ENCODE measurements at places on chromosomes 7 and 10.

DNA sequence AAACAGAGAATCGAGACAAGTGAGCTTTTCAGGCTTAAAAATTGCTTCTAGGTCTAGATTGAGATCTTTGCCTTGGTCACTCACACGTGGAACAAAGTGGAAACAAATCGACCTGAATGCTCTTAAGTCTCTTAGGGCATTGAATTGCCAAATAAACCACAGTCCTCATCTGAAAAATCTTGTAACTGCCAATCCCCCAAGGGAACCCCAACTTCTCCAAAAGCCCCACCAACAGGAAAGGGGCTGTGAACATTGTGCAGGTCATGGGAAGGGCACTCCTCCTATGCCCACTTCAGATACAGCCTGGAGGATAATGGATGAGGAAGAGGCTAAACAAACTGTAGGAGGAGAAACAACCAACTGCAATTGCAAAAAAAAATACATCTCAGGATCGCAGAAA, 91.3 kb downstream of the DGKI start:
- DNase-seq, result no peak

DNA sequence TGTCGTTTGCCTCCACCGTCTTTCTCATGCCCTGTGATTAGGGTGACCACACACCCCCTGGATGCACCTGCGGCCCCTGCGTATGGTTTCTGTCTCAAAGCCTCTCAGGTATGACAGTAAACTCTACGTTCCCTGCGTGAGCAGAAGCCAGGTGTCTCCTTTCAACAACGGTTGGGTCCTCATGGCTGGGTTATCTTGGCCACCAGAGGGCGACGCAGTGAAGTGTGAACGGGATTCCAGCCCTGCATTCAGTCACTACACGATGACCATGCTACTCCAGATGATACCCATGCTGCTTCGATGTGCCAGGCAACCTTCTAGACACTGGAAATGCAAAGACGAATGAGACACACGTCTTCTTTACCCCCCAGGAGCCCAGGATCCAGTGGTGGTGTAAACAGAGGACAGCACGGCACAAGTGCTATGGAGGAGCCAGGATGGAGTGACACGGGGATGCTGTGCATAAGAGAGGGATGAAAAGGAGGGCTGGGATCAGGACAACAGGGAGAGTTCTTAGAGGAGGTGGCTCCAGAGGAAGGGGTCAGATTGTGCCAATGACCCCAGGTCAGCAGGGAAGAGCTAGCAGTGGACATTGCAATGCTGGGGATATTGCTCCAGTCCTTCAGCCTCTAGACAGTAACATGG, 228.1 kb upstream of the PFKP start:
- peak; percentile 53 for DNase-seq

GRCh38 chr7:27970350-27970749, 210.2 kb downstream of the JAZF1 start:
- DNase-seq, result no peak

DNA sequence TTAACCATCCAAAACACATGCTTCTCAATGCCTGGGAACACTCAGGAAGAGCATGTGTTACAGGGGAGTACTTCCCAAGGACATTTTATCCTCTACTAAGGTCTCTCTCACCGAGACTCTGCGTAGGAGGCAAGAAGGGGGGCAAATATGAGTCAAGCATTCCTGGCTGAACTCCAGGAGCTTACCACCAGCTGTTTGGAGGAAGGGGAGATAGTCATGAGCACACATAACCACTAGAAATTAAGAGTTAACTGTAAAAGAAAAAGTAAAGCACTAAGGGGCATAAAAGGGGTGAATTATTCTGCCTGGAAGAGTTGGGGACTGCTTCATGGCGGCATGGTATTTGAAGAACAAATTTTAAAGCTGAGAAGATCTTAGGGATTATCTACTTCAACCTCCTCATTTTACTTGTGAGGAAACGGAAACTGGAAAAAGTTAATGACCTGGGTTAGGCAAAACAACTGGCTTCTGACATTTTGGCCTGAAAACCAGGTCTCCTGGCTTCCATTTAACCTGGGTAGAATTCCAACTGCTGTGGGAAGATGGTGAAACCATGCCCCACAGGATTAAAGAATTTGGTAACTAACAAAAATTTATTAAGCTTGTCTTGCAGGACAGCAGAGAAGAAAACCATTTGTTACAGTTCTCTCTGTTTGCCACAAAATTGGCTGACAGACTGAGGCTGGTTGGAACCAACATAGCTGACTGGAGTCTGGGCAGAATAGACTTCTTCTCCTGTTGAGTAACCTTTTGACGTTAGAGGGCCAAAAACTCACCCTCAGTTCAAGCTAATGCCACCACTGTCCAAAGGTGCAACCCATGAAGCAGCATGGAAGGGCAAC, 85.5 kb downstream of the SLC25A13 start:
- peak; percentile 74 for DNase-seq

DNA sequence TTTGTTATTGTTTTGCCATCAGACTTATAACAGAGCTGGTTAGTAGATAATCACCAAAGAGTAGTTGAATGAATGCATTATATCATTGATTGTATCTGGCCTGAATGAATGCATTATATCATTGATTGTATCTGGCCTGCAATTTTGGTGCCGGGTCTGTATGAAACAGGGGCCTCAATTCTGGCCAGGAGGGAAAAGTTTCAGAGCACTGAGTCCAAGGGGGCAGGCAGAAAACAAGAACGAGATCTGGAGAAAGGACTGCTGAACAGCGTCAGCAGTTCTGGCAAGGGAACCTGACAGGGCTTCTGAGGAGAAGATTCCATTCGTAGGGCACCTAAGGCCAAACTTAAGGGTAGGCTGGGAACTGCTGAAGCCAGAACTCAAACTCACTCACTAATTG, 128.0 kb downstream of the SEMA3C start:
- peak; percentile 33 for DNase-seq

DNA sequence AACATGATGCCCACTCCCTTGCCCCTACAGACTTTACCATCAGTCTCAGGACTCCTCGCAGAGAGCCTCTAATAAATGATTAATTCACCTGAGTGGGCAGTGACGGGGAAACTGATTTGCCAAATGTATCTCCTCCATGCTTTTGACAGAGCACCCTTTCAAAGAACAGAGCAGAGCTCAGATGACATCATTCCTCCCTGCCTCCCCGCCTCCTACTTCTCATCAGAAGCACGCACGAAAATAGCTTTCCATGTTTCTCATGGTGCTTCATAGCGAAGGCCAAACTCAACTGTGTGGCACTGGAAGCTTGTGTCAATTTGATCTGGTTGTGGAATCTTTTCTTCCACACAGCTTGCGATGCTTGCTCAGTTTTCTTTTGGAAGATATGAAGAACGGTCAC, 442.5 kb downstream of the RPS24 start:
- DNase-seq, result no peak

- DNase-seq, result no peak
These were observed 83.3 kb upstream of the KLF6 start for GRCh38 chr10:3868271-3868664.

DNA sequence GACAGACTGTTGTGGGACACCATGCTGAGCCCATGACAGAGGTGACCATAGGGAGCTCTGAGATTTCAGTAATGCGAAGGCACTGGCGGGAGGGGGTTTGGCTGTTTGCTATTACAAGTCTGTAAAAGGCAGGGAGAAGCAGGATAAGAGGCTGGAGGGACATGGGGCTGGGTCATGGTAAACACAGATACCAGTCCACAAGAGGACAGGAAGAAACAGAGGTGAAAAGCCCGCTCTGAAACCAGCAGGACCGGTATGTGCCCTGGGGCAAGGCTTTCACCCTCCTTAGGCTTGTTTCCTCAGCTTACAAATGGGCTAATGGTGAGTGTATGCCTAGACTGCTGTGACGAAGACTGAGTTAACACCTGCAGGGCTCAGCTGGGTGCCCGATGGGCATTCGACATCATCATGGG, 34.1 kb downstream of the ANXA11 start:
- peak; percentile 11 for DNase-seq

- no peak for DNase-seq
These were observed 4.6 kb downstream of the GNAI1 start for GRCh38 chr7:80139236-80139635.

DNA sequence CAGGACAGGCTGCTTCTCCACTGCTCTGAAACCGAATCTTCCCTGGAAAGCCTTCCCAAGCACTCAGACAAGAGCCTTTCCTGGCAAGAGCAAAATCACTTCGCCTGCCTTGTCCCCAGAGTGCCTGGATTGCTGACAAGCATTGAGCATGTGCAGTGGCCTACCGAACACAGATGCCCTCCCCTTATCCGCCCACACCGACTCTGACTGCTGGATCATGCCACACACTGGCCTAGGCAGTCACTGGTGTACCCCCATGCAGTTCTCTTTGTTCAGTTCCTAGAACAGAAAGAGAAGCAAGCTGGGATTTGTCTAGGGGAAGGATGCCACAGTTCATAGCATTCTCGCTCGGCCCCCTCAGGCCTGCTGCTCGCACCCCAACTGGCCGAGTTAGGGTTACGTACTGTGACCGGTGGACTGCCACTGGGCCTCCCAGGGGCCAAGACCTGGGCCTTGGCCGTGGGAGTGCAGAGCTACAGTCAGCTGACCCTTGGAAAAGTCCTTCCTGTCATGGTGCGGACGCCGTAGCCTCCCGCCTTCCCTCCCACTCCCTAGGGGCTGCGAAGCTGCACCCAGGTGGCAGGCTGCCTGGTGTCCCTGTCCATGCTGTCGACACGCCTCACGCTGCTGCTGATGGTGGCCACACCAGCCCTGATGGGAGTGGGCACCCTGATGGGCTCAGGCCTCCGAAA, 6.9 kb downstream of the ABCB8 start:
- no peak for DNase-seq

- no peak for DNase-seq
These were observed 260.9 kb downstream of the ADARB2 start for GRCh38 chr10:1476455-1476803.

- no peak for DNase-seq
These were observed 462.0 kb downstream of the GRM8 start for GRCh38 chr7:126790763-126791162.

DNA sequence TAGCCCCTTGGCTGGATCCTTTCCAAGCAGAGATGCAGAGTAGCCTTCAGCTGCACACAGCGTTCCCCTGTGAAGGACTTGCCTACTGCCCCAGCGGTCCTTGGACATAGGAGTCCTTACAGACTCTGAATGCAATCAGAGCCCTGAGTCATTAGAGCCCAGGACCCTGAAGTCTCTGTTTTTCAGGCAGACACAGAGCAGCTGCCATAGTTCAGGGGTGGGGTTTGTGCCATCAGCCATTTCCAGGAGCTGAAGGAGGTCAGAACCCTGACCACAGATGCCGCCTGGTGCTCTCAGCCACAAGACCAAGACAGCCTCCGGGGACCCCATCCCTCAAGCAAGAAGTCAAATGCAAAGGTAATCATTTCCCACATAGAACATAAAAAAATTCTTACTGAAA, 32.8 kb upstream of the WDFY4 start:
- no peak for DNase-seq

DNA sequence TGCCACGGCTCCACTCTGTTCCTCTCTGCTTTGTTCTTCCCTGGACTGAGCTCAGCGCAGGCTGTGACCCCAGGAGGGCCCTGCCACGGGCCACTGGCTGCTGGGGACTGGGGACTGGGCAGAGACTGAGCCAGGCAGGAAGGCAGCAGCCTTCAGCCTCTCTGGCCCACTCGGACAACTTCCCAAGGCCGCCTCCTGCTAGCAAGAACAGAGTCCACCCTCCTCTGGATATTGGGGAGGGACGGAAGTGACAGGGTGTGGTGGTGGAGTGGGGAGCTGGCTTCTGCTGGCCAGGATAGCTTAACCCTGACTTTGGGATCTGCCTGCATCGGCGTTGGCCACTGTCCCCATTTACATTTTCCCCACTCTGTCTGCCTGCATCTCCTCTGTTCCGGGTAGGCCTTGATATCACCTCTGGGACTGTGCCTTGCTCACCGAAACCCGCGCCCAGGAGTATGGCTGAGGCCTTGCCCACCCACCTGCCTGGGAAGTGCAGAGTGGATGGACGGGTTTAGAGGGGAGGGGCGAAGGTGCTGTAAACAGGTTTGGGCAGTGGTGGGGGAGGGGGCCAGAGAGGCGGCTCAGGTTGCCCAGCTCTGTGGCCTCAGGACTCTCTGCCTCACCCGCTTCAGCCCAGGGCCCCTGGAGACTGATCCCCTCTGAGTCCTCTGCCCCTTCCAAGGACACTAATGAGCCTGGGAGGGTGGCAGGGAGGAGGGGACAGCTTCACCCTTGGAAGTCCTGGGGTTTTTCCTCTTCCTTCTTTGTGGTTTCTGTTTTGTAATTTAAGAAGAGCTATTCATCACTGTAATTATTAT, 1.2 kb downstream of the CLDN4 start:
- DNase-seq, result no peak

GRCh38 chr10:101273330-101273729, 44.1 kb upstream of the LBX1 start:
- DNase-seq, result no peak

GRCh38 chr7:46282155-46282554, 361.1 kb upstream of the IGFBP3 start:
- no peak for DNase-seq

GRCh38 chr7:70372768-70373515, 759.0 kb upstream of the GALNT17 start:
- DNase-seq, result no peak

DNA sequence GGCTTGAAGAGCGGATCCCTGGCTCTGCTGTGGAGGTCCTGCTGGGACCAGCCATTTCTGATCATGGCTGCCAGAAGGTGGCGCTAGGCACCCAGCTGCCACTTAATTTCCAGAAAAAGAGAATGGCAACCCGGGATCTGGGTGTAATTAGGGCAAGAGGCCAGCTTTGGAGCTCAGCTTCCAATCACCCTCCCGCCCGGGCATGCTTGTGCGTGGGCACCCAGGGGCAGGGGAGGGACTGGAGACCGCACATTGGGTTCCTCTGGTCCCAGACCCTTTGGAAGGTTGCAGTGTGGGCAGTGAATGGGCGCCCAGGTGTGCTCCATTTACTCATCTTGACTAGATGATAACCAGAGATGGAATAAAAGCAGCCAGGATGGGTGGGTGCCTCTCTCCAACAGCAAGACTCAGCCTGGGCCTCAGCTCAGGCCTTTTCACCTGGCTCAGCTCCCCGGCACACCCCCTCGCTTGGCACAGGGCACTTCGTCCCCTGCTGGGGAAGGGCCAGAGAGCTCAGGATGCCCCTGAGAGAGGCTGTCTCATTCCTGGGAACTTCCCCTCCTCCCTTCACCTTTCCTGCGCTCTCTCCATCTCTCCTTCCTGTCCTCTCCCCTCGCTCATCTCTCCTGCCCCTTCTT, 14.7 kb downstream of the FAM241B start:
- DNase-seq, result peak; percentile 59

- peak; percentile 53 for DNase-seq
These were observed 4.1 kb downstream of the HOXA9 start for GRCh38 chr7:27161214-27161720.

DNA sequence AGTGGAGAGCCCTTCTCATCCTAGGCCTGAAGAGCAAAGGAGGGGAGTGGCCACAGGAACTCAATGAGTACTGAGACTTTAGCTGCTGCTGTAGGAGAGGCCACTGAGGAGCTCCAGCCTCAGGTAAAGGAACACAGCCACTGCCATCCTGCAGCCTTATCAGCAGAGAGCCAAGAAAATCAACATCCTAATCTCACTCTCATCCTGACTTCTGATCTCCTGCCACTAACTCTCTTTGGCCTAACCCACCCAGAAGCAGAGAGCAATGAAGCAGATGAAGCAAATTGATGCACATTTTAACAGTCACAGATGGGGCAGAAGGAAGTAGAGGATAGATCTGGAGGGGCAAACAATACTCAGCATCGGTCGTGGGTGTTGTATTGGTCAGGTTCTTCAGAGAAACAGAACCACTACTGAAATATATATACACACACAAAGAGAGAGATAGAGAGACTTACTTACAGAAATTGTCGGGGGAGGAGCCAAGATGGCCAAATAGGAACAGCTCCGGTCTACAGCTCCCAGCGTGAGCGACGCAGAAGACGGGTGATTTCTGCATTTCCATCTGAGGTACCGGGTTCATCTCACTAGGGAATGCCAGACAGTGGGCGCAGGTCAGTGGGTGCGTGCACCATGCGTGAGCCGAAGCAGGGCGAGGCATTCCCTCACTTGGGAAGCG, 297.6 kb downstream of the MTERF1 start:
- DNase-seq, result no peak

Measured in left cardiac atrium (tissue), 4 donors.